CD4-positive, alpha-beta T cell treated with Interleukin-1 beta for 1 hour (primary cell): ENCODE measurements at places on chromosomes 6 and 20.
A peak's percentile ranks its signal among the peaks of the same experiment; 100 is the strongest.

DNA sequence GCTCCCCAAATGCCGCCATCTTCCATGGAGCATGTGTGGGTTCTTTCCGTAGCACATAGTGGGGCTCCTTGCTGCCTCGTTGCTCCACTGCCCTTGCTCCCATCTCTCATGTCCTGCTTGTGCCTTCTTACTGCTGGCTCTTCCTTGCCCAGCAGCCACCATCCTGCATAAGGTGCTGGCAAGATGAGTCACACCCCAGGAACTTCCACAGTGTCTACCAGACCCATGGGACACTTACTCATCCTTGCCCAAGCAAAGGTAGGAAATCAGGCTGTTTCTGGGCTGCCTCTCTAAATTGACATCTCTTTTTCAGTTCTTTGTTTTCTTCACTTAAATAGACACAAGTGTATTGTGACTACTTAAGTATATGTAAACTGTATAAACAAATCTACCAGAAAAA is 39.4 kb upstream of the RGS17 start:
- no peak for DNase-seq

DNA sequence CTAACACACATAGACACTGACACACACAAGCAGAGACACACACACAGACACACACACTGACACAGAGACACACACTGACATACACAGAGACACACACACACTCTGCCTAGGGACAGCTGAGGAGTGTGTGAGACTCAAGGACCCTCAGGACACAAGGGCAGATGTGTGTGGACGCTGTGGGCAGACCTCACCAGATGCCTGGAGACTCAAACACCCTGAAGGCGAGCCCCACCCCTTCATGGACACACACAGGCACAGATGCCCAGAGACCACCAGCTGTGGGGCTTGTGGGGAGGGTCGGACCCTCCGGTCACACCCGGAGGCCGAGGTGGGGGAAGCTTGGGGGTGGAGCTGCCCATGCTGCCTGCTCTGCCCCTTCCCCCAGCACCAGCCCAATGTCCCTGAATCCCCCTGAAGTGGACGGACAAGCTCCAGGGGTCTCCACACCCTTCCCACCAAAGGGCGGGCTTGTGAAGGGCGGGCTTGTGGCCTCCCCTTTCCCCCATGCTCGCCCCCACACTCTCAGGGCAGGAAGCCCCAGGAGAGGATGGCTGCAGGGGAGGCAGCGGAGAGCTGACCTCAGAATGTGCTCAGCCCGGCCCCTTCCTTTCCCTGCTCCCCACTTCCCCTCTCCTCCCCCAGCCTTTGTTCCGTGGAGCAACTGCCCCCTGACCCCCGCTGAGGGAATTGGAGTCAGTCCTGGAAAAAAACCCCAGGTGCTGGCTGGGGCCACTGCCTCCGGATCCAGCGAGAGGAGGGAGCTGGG is 13.9 kb upstream of the ABHD16B start:
- no peak for DNase-seq

GRCh38 chr6:81253821-81254220 is 498.7 kb downstream of the TENT5A start:
- no peak for DNase-seq

GRCh38 chr6:110181131-110182030 is 1.2 kb downstream of the CDC40 start:
- peak; percentile 2 for DNase-seq

GRCh38 chr6:81984599-81984998 is 232.1 kb upstream of the TENT5A start:
- DNase-seq = no peak

GRCh38 chr6:14046476-14047068 is 71.0 kb upstream of the CD83 start:
- peak; percentile 31 for DNase-seq

DNA sequence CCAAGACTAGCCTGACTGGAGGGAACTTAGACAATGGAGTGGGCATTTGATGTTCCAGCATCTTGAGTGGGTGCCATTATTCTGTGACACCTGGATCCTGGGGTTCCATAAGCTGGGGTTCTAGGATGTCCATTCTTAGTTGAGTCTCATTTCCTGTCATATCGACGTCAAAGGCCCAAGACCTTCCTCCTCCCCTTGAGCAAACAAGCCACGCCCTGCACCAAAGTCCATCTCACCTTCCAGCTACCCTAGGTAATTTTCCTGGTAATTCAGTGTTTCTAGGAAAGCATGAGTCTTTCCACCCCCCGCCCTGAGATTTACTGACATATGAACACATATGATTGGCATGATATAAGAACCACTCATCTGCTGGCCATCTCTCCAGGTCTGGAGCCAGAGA is at the start of gene TRIM40:
Gene TRIM40, plus strand, starts transcription at position 384 of the 400 bp plus-strand sequence. CDS start 897 bp downstream, outside the sequence.
- no peak for DNase-seq

- DNase-seq = no peak
These were observed 13.1 kb downstream of the STMN3 start for GRCh38 chr20:63640086-63640485.

- DNase-seq = no peak
These were observed 8.8 kb upstream of the MYT1 start for GRCh38 chr20:64155258-64156135.

- no peak for DNase-seq
These were observed 156.2 kb upstream of the THBS2 start for GRCh38 chr6:169409742-169410312.

DNA sequence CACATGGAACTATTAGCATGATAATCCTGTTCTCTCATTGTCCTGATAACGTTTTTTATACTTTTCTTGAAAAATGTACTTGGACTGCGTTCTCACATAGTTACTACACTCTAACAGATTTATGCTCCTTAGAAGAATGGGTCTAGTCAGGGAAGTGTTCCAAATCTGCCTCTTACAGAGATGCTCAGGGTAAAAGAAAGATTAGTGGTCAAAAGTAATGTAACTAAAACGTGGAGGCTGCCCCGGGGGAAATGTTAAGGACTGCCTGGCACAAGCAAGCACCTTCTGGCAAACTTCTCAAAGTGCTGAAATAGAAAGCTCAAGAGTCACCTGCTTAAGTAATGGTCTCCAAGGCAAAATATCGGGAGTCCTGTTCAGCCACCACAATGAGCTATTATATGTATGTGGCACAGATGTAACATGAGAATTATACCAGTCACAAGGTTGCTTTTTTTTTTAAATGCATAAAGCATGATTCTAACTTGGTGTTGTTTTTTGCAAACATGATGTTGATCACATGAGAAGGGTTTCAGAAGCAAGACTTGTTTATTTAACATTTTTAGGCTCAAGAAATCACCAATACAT is 244.5 kb upstream of the JARID2 start:
- DNase-seq = no peak

DNA sequence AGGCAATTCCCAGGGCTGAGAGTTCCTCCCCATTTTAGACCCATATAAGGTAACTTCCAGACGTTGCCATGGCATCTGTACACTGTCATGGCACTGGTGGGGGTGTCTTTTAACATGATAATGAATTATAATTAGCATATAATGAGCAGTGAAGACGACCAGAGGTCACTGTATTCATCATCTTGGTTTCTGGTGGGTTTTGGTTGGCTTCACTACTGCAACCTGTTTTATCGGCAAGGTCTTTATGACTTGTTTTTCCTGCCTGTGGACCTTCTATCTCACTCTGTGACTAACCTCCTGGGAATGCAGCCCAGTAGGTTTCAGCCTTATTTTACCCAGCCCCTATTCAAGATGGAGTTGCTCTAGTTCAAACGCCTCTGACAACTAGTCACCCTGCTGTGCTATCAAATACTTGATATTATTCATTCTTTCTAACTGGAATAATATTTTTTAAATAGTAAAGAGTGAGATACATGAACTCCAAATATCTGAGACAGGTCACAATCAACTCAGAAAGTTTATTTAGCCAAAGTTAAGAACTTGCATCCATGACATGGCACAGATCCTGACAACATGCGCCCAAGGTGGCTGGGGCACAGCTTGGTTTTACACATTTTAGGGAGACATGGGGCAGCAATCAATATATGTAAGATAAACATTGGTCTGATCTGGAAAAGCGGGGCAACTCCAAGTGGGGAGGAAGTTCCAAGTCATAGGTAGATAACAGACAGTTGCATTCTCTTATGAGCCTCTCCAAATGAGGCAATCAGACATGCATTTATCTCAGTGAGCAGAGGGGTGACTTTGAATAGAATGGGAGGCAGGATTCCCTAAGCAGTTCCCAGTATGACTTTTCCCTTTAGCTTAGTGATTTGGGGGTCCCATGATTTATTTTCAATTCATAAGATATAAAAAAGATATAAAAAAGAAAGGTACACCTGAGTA is 1.2 kb upstream of the UFL1 start:
- no peak for DNase-seq

GRCh38 chr6:116144605-116145004 is 18.7 kb upstream of the COL10A1 start:
- DNase-seq = no peak

DNA sequence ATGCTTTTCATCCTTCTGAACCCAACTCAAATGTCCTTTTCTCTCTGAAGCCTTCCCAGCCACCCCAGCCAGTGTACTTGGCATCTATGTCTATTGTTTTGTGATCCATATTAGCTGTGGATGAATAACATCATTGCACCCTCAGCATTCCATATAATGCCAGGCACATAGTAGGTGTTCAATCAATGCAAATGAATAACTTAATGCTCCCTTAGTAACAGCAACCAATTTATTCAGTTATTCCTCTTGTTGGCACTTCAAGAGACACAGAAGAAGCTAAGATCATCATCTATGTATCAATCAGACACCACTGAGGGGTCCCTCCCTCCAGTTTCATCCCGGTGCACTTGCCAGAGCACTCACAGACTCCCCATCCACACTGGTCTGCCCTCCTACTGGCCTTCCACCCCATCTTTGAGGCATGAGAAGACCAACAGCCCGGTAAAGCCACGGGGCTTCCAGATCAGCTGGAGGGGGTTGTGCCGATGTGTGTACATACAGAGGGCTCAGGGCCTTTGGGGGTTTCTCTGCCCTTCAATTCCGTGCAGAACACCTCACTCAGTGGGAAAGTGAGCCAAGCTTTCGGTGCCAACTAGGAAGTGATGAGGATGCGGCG is 2.4 kb upstream of the TAF8 start:
- DNase-seq = no peak

- no peak for DNase-seq
These were observed 2.9 kb downstream of the ADA start for GRCh38 chr20:44648579-44648978.

DNA sequence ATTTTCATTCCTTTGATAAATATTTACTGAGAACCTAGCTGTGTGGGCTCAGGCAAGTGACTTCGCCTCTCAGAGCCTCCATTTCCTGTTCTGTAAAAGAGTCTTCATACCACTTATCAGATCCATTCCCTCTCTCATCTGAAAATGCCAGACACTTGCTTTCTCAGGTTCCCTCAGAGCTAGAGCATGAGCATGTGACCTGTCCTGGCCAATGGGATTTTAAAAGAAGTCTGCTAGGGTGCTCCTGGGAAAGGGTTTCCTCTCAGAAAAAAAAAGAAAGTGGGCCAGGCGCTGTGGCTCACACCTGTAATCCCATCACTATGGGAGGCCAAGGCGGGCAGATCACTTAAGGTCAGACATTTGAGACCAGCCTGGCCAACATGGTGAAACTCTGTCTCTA is 5.3 kb downstream of the KCNB1 start:
- no peak for DNase-seq
